ENCODE measurements at places on chromosomes 3 and 15. TPM values are rescaled to one million over a fixed set of nuclear protein-coding genes. Genes with fewer than 3 reads are reported as not detected.

Gene CPNE9
- total RNA-seq, result not detected

- peak; percentile 10 for DNase-seq
These were observed 16.0 kb upstream of the PCOLCE2 start for GRCh38 chr3:142904639-142905436.

DNA sequence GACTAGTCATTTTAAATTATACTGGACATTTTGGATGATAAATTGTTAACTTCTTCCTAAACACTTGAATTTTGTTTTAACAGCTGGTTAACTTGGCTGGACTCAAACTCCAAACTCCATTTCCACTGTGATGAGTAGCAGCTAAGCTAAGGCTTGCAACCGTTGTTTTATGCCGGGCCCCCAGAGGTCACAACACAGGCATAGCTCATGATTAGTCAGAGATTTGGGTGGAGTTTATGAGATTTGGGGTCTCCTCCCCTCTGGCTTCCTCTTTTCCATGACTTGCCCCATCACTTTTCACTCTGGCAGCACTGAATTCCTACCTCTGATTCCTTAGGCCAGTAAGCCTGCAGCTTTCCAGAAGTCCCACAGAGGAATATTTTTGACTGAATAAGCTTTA is 12.8 kb downstream of the THAP10 start:
- no peak for DNase-seq

DNA sequence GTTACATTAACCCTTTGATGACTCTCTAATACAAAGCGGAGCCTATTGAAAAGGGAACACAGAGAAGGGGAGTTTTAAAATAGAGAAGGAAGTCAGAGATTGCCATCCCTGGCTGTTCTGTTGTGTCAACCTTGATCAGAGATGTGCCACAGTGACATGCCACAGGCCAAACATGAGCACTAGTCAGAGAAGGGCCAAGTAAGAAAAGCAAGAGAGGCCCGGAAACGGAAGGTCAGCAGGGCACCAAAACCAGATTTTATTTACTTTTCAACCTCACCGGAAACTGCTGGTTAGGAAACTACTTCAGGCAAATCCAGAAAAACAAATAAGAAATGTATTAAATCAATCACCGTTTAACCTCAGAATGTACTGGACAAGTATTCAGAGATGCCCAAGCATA is 171.8 kb downstream of the ALCAM start:
- DNase-seq, result no peak

DNA sequence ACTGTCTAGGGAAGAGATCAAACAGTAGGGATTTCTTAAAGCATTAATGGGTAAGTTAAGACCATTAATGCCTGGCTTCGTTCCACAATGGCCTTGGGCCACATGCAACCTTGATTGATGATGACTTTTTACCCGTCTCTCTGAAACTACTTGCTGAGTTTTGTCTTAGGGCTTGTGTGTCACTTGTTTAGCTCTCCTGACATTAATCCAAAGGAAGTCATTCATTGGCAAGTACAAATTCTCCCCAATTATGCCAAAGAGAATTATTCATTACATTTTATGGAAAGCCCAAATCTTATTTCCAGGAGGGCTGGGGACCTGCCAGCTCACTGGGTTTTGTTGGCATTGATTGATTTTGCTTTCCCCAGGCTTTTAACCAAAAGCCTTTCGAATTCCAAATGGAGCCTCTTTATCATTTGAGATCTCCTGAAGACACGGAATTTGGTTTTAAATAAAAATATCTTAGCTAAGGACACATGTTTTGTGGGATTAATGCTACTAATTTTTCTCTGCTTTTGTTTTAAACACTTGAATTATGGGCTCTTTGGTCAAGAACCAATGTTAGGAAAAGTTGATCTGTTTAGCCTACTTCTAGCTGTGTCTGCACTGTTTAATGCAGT is 40.7 kb downstream of the SERPINI1 start:
- DNase-seq, result no peak

DNA sequence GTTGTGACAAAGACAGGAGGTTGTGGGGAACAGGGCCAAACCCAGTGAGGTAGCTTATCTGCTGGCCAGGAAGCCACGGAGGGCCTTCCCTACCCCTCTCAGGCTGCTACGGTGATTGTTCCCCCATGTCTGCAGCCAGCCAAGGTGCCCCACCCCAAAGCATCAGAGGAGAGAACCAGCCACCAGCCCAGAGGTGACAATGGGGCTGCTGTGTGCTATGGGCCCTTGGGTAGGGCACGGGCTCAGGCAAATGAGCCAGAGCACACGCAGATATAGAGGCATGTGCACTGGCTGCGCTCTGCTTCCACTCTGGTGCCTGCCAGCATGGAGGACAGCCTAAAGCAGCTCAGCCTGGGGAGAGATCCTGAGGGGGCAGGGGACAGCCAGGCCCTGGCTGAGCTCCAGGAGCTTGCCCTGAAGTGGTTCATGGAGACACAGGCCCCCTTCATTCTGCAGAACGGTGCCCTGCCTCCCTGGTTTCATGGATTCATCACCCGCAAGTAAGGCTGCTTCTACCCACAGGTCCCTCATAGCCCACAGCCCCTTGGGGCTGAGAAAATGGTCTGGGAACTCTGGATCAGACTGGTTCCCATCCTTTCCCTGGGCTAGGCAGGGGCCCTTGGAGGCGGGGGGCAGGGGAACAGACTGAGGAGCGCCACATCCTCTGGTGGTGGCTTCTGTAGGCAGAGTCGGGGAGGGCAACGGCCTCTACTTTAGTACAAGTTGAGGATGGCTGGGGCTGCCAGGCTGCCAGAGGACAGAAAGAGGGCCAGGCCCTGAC is at the start of gene SH2D7:
Gene SH2D7 (plus strand): TSS at position 301 of the 781 bp plus-strand sequence. CDS start 24 bp downstream, at position 325.
- DNase-seq, result no peak

Data from OCI-LY7 (cell line).